NCI-H2227 treated with DMSO at 0.1 percent for 48 hours (cell line): ENCODE measurements at places on chromosomes 5 and 9.

- DNase-seq, result peak; percentile 43
Measured at GRCh38 chr9:34588671-34589635, 571 bp downstream of the CNTFR start.

- DNase-seq, result no peak
Measured at GRCh38 chr5:17443333-17444130, 54.5 kb upstream of the TAF11L2 start.

DNA sequence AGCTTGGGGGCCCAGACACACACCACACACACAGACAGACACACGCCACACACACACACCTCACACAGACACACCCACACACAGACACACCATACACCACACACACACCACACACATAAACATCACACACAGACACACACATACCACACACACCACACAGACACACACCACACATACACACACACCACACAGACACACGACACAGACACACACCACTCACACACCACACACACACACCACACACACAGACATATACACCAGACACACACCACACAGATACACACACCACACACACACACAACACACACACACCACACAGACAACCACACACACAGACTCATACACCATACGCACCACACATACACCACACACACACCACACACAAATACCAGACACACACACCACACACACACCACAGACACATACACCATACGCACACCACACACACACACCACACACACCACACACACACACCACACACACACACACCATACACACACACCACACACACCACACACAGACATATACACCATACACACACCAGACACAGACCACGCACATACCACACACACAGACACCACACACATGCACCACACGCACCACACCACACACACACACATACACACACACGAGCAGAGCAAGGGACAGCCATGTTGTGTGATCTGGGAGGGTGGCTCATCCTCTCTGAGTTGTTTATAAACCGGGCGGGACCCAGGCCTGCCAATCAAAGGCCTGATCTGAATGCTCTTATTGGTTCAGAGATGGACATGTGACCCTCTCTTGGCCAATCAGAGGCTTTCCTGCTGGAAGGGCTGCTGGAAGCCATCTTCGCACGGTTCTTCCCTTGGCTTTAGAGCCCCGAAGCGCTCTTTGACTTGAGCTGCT, 148.3 kb downstream of the GAPVD1 start:
- DNase-seq, result no peak

GRCh38 chr9:109403766-109404320, 83.0 kb upstream of the EPB41L4B start:
- DNase-seq, result no peak

GRCh38 chr9:33686942-33687341, 108.4 kb upstream of the PRSS3 start:
- no peak for DNase-seq

GRCh38 chr5:13403351-13403750, 541.1 kb downstream of the DNAH5 start:
- DNase-seq, result no peak

DNA sequence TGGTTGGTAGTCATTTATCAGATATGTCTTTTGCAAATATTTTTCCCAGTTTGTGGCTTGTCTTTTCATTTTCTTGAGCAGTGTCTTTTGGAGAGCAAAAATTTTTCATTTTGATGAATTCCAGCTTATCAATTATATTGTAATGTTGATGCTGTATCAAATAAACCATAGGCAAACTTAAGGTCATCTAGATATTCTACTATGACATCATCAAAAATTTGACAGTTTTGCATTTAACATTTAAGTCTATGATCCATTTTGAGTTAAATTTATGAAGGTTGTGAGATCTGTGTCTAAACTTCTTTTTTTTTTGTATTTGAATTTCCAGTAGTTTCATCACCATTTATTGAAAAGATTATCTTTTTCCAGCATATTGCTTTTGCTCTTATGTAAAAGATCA, 505.5 kb upstream of the COX7C start:
- DNase-seq, result no peak

GRCh38 chr5:73617510-73618279, 8.3 kb upstream of the ARHGEF28 start:
- DNase-seq, result no peak

- no peak for DNase-seq
Measured at GRCh38 chr9:131668057-131668438, 71.8 kb downstream of the RAPGEF1 start.

- no peak for DNase-seq
Measured at GRCh38 chr5:91632871-91633270, 249.8 kb upstream of the ARRDC3 start.

GRCh38 chr5:32462618-32463017, 18.1 kb upstream of the ZFR start:
- DNase-seq, result no peak

DNA sequence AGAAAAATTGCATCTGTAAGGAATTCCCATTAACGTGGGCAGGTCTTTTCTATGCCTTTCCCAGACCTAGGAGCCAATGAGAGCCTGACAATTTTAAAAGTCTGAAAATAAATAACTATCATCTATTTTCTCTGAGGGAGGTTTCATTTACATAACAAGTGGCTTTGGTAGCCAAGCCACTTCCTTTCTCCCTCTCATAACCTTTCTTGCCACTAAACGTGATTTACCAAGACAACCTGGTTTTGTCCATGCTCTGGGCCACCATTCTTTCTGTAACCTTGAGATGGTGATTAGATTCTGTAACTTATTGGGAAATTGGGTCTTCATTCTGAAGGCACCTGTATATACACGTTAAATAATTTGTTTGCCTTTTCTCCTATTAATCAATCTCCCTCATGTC, 1046.9 kb downstream of the CDH12 start:
- no peak for DNase-seq

GRCh38 chr5:83323557-83324180, 147.9 kb upstream of the VCAN start:
- DNase-seq, result no peak
